ENCODE measurements at places on chromosomes 12 and 14. TPM values are rescaled to one million over a fixed set of nuclear protein-coding genes. Genes with fewer than 3 reads are reported as not detected.

DNA sequence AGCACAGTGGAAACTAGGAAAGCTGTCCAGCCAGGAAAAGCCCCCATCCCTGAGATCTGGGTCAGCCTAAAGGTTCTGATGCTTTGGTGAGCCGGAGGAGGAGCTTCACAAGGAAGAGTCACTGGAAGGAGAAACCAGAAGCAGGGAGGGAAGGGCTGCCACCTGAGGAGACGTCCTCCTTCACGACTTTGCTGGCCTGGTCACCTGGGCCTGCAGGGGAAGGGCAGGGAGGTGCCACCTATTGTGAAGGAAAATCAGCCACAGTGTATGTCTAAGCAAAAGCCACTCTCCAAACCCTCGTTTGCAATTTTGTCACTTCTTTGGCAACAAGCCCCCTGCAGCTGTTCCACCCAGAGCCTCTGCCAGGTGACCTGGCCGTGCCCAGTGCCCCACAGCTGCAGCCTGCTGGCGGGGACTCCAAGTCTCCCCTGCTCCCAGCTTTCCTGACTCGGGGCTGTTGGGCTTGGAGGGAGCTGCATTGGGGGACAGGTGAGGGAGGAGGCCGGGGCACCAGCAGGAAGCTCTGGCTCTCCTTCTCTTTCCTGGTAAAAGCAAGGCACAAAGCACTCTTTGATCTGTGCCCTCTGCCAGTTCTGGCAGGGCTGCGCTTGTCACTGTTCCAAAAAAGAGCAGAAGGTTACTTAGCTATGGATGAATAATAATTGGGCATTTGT lies 120.9 kb upstream of the BCL2L14 start:
- no peak for DNase-seq

DNA sequence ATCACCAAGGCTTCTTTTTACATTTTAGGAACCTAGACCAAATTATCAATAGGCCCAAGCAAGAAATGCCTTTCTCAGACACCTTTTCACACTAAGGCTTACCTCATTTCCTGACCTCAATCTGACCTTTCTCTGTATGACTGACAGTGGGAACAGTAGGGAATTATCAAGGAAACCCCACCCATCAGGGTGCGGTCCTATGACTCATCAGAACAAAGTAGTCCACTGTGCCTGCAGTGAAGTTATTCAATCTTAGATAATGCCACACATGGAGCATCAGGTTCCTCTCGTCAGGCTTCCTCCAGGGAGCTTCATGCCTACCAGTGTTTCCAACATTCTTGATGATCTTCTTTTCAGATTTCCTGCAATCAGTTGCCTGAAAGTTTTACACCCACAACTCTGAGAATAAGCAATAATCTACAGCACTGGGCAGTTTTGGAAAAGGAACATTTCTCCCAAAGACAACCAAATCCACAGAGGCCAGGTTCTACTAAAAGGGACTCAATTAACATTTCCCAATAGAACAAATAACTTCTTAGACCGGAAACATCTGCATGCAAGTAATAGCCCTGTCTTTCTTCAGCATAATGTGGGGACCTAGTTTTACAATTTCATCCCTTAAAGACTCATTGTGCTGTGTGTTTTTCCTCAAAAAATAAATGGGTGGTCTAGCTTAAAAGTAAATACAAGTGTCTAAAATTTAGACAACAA lies 35.9 kb upstream of the TMTC2 start:
- no peak for DNase-seq

GRCh38 chr12:64243809-64244208 lies 21.7 kb upstream of the KICS2 start:
- no peak for DNase-seq

DNA sequence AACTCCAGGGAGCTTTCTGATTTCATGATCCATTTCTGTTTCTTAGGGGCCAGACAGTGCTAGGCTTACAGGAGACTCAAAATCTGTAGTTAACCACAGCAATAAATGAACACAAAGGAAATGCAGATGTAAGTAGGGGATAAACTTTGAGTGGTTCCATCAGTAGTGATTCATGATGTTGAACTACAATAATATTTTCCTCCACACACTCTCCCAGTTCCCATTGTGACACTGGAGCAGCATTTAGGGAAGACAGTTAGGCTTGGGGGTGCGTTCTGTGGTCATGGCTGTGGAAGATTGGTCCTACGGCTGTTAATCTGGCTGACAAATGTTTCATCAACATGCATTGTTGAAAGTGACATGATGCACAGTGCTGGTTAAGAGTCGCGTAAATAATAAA lies 66.9 kb downstream of the HMGA2 start:
- DNase-seq, result no peak

DNA sequence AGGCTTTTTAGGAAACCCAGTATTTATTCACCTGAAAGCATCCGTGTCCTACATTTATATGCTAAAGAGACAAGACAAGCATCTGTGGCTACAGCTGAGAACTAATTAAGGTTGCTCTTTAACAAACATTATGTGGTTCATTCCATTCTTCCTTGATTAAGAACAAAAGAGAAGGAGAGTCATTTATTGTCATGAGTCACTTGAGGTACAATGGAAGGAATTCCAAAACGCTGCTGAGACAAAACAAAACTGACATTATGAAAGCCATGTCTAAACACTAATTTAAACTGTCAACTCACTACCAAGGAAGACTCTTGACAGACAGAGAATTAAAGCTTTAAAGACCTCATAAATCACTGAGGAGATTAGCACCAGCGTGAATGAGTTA lies 214.4 kb downstream of the BMP4 start:
- DNase-seq, result no peak

RIC8B gene
- 26.5 TPM for total RNA-seq

RDH16 gene
- not detected for total RNA-seq

- DNase-seq, result no peak
These were observed 12.9 kb downstream of the FAM161B start for GRCh38 chr14:73937012-73937411.

CELA1 gene
- total RNA-seq, result not detected

GRCh38 chr12:116135209-116135930 lies 142.1 kb downstream of the MED13L start:
- DNase-seq, result no peak
